ENCODE measurements at places on chromosomes 5 and 9.
A peak's percentile ranks its signal among the peaks of the same experiment; 100 is the strongest.

DNA sequence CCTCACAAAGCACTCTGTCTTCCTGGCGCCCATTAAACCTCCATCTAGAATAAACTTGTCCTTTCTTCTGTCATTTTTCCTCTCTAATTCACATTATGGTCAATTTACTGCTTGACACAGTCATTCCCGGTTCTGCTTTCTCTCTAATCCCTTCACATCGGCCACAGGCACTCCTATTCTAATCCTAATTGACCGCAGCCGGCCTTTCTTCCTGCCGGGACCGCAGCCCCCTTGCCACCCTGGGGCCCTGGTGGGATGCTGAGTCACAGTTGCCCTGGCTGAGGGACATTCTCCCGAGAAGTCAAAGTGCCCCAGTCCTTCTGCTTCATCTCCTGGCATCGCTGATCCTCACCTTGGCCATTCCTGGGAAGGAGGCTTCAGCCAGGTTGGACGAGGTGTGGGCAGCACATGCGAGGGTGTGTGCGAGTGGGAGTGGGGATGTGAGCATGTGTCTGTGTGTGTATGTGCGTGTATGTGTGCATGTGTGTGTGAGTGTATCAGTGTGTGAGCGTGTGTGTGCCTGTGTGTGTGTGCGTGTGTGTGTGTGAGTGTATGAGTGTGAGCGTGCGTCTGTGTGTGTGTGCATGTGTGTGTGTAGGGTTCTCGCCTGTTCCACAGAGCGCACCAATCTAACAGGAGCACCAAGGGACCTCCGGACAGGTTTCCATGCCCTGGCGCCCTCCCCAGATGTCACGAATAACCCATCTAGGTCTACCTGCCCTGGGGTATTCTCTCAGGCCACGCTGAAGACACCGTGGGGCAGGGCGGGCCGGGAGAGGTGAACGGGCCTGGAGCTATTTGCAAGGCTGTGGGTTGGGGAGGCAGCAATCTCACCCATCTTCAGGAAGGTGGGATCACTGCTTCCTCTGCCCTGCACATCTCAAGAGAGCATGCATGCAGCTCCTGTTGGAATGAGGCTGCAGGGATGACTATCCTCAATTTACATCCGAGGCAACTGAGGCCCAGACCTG lies 191.2 kb downstream of the PAX5 start:
- no peak for DNase-seq

DNA sequence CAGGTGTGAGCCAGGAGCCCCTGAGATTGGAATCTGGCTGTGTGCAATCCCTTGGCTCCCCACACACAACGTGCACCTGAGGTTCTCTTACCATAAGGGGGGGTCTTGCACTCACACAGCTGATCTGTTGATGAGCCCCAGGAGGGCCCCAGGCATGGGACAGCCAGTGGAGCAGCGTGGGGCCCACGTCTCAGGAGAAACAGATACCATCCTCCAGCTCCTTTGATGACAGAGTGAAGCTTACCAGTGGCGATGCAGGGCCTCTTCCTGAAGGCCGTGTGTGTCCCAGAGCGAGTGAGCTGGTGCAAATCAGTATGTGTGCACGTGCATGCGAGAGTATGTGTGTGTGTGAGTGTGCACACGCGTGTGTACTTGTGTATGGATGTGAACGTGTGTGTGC lies 287.4 kb downstream of the IRX1 start:
- no peak for DNase-seq

DNA sequence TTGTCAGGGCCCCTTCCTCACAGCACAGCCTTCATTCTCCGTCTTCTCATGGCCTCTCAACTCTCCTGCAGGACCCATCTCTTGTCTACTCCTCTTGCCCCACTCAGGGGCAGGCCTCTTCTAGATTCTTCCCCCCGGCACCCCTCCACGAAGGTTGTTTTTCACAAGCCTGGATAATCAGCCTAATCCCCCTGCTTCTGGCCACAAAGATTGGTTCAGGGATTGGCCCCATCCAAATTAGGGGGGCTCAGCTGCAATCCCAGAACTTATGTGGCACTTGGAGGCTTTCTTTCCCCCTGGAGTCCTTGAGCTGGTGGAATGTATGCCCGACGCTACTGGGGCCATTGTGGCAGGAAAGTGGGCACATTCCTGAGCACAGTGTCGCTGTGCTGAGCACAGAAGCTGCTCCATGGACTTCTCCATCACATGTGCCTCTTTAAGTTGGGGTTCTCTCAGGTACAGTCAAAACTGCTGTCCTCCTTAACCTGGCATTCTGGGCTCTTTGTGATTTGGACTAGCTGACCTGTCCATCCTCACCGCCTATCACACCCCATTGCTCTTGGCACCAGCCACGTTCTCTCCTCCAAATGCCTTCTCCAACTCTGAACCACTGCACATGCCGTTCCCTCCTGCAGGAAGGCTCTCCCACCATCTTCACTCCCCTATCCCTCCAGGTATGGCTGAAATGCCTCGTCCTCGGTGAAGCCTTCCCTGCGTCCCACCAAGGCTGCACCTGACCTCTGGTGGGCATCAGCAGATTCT lies 66.8 kb upstream of the RNF130 start:
- no peak for DNase-seq

DNA sequence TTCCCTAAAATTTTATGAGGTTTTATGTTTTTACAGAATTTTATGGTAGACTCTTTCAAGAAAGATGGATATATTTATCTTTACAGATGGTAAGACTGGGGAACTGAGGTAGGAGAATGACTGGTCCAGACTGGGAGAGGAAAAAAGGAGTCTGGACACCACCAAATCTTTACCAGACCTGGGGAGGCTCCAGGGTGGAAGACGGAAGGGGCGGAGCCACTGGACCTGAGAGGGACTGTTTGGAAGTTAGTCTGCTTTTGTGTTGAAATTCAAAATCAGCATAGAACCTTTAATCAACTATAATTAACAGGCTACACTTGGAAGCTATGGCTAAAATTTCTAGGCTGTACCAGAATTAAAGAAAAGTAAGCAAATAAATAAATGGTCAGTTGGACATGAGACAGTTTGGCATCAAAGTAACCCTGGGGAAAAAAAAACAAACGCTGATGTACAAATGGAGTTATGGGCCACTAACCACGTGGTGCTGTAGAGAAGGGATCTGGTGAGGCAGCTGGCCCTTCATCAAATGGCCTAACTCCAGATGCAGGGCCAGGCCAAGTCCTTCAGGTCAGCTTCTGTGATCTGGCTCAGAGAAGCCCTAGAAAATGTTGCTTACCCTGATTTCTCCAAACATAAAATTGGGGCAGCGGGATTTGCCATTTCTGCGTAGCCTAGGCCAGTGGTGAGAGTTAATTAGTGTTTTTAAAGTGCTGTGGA lies 155.1 kb downstream of the ARSB start:
- peak; percentile 73 for DNase-seq

DNA sequence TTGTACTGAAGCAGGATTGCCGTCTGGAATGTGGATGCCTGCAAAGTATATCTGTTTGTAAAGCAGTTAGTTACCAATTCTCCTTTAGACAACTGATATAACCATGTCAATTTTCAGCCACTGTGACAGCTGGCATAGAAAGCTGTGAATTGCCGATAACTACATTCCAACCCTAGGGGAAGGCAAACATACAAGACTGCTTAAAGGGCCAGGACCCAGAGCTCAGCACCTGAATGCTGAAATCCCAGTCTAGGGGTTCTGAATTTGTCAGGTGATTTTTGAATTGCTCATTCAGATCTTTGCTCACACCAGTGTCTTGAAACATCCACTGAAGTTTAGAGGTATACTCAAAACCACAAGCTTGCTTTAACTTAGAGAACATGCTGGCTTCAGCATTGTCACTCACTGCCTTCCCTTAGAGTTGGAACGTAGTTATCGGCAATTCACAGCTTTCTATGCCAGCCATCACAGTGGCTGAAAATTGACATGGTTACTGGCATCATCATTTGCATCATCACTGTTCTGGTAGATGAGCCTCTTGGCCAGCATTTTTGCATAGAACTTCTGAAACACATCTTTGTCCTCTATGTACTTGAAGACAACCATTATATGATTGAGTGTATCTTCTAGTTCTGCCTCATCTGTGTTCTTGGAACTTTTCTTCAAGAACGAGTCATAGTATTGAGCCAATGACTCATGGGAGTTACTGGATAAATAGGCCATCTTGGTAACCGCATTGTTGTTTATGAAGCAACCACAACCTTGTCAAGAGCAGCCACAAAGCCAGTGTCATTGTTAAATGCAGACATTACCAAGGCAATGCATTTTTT lies 82.1 kb downstream of the CCDC192 start:
- DNase-seq = peak; percentile 97
